GM23338 (cell line): ENCODE measurements at places on chromosomes 7 and 10. TPM values are rescaled to one million over a fixed set of nuclear protein-coding genes. Genes with fewer than 3 reads are reported as not detected.
A peak's percentile ranks its signal among the peaks of the same experiment; 100 is the strongest.

COL17A1 gene
- total RNA-seq: 0.04 and 1.3 TPM in 2 replicates

CASD1 gene
- 38.1 and 39.0 TPM in 2 replicates for total RNA-seq

EBLN1 gene
- total RNA-seq: not detected in 2 replicates

DNA sequence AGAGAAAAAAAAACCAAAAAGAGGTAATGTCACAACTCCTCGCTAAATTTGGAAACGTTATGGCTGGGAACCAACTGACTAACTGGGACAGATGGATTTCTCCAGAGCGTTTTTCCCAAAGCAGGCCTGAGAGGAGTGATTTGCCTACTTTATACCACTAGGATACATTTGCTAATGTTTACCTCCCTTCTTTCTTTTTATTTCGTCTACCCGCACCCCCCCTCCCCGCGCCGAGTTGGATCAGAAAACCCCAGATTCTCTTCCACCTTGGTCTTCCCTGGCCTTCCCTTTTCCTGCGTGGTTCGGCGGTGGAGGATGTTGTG, 7.2 kb downstream of the CPA2 start:
- peak; percentile 58 for DNase-seq
- no peaks in the 10 kb centered on the region for H3K27me3 ChIP-seq
- H3K36me3 ChIP-seq: no peaks in the 10 kb centered on the region
- peak overlapping the region; percentile 31 for H3K4me3 ChIP-seq
- H3K27ac ChIP-seq: peak overlapping the region; percentile 87

DNA sequence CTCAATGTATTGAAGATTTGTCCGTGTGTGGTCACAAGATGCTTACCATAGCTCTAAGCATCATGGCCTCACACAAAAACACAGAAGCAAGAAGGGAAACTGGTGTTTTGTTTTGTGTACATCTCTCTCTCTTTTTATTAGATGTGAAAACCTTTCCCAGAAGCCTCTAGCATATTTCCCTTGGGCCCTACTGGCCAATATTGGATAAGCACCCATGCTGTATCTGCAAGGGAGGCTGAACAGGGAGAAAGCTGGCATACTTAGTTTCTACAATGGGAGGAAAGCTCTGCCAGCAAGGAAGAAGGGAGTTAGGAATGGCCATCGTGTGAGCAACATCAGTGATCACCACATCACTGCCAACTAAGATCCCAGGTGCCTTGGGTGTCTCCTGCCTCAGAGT, 9.6 kb upstream of the NAMPT start:
- no peaks in the 10 kb centered on the region for H3K27me3 ChIP-seq
- no peak overlapping the region for H3K27ac ChIP-seq
- peak; percentile 15 for DNase-seq
- H3K4me3 ChIP-seq: no peak overlapping the region
- no peaks in the 10 kb centered on the region for H3K4me1 ChIP-seq
- no peaks in the 10 kb centered on the region for H3K36me3 ChIP-seq
